ENCODE measurements at places on chromosomes 12 and 14. TPM values are rescaled to one million over a fixed set of nuclear protein-coding genes. Genes with fewer than 3 reads are reported as not detected.

GRCh38 chr14:52412426-52412825 lies 98.3 kb downstream of the PTGER2 start:
- no peak for DNase-seq

The VRTN gene
- not detected for total RNA-seq

- no peak for DNase-seq
These were observed 10.9 kb downstream of the G2E3 start for GRCh38 chr14:30569903-30570226.

- no peak for DNase-seq
These were observed 866 bp downstream of the KRT79 start for GRCh38 chr12:52832985-52833905.

The RNU4-1 gene
- total RNA-seq = 1,150 TPM

DNA sequence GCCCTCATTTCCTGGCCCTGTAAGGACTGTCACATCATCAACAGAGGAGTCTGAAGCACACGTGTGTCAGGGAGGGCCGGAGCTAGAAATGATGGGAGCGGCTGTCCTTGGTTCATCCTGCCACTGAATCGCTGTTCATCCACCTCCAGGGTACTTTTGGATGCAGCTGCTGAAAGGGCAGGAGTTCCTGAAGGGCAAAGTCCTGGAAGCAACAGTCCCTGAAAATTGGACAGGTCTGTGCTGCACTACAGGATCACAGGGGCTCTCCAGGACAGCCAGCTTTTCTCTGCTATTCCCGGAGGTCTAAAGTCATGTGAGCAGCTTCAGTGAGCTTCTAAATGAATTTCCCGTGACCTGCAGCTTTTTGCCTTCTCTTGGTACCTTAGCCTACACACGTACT lies 17.7 kb downstream of the POU6F1 start:
- no peak for DNase-seq

DNA sequence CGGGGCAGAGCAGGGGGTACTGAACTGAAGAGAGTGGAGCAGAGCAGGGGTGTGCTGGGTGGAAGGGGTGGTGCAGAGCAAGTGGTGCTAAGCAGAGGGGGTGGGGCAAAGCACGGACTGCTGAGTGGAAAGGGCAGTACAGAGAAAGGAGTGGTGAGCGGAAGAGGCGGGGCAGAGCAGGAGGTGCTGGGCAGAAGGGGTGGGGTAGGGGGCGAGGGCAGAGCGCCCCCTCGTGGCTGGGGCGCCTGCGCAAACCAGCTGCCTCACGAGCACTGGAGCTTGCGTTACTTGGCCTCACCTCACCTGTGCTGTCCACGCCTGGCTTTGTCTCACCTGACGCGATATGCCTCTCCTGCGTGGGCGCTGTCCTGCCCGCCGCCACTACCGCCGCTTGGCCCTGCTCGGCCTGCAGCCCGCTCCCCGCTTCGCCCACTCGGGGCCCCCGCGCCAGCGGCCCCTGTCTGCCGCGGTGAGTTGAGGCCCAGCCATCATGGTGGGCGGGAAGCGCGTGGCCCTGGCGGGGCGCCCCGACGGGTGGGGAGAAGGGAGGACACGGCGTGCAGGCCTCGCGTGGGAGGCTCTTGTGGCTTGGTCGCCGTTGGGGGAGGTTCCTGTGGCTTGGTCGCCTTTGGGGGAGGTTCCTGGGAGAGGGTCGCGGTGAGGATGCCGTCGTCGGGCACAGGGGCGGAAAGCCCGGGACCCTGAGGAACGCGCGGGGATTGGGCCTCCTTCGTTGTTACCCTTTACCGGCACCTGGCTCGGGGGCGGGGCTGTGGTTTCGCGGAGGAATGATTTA lies at the start of gene COX8C:
Gene COX8C, plus strand, starts transcription at position 257 of the 796 bp plus-strand sequence. Its CDS starts 87 bp downstream, at position 344.
- no peak for DNase-seq
